Activated CD8-positive, alpha-beta memory T cell treated with anti-CD3 and anti-CD28 coated beads, Interleukin-2, amount 50 U/mL, for 48 hours (primary cell): ENCODE measurements at places on chromosomes 4 and X.

- no peak for DNase-seq
Observed at GRCh38 chrX:19728915-19729314, 158.5 kb downstream of the SH3KBP1 start.

- DNase-seq, result no peak
Observed at GRCh38 chrX:132565273-132565672, 76.4 kb upstream of the MBNL3 start.

DNA sequence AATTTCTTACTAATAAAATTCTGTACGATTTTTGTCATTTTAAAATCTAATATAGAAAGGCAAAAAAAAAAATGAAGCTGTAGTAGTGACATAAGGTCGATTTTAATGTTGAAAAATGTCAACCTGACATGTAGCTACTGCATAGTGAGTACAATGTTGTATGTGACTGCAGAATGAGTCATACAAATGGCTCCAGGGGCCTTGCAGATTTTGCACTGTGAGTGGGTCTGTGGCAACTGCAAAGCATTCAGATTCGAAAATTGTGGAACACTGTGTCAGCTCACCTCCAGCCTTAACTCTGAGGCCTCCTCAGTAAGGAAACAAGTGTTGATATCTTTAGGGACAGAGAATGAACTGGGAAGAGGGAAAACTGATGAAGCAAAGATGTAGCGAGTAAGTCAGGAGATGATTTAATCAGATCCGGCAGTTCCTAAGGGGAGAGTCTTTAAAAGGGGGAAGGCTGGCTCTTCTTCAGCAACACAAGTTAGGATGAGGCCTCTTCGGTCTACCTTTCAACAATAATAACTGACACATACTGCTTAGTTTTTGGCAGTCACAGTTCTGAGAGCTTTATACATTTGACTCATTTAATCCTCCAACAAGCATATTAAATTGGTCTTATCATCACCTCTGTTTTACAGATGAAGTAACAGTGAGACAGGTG, 24.9 kb downstream of the TKTL2 start:
- no peak for DNase-seq

- no peak for DNase-seq
Observed at GRCh38 chr4:16607241-16608066, 291.0 kb downstream of the LDB2 start.

GRCh38 chr4:95318483-95318882, 230.3 kb downstream of the UNC5C start:
- DNase-seq, result no peak

DNA sequence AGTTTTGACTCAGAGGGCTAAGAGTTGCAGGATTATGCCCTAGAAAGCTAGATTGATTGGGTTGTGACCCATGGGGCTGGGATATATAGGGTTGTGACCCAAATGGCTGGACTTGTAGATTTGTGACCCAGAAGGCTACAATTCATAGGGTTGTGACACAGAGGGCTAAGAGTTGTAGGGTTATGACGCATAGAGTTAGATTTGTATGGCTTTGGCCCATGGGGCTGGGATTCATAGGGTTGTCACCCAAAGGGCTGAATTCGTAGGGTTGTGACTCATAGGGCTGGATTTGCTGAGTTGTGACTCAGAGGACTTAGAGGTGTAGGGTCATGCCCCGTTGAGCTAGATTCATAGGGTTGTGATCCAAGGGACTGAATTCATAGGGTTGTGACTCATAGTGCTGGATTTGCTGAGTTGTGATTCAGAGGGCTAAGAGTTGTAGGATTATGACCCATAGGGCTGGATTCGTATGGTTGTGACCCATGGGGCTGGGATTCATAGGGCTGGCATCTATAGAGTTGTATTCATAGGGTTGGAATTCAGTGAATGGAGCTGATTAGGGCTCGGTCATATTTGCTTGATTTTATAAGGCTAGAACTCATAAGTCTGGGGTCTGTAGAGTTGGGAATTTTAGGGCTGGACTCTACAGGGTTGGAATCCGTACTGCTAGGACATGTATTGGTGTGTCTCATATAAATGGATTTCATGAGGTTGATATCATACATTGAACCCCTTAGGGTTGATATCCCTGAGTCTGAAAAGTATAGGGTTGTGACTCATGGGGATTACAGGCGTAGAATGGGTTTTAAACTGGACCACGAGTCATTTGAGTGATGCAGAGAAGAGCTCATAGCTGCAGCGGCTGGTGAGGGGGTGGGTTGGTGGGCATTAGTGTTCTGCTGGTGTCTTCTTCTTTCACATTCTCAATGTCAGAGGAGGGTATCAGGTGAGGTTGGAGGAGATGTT, 125.7 kb downstream of the CRLF2 start:
- no peak for DNase-seq

DNA sequence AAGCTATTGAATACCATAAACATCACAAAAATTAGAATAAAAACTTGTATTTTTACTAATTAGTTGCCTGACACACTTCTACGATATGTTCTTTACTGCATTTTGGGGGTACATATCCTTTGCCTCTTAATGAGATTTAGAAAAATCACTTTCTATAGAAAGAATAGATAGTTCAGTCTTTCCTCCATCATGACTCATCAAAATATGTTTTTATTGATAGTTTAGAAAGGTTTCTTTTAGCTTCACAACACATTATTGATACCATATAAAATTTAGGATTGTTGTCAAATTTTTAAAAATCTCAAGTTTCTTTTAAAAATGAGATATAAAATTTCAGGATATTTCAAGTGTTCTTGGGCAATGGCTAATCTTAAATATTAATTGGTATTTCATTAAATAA, 74.5 kb upstream of the NOCT start:
- DNase-seq, result no peak

GRCh38 chr4:112147697-112148096, 2.4 kb downstream of the FAM241A start:
- DNase-seq, result no peak

GRCh38 chr4:174209341-174209740, 74.1 kb downstream of the FBXO8 start:
- no peak for DNase-seq

- no peak for DNase-seq
Observed at GRCh38 chr4:143184217-143184502, 557 bp upstream of the USP38 start.

DNA sequence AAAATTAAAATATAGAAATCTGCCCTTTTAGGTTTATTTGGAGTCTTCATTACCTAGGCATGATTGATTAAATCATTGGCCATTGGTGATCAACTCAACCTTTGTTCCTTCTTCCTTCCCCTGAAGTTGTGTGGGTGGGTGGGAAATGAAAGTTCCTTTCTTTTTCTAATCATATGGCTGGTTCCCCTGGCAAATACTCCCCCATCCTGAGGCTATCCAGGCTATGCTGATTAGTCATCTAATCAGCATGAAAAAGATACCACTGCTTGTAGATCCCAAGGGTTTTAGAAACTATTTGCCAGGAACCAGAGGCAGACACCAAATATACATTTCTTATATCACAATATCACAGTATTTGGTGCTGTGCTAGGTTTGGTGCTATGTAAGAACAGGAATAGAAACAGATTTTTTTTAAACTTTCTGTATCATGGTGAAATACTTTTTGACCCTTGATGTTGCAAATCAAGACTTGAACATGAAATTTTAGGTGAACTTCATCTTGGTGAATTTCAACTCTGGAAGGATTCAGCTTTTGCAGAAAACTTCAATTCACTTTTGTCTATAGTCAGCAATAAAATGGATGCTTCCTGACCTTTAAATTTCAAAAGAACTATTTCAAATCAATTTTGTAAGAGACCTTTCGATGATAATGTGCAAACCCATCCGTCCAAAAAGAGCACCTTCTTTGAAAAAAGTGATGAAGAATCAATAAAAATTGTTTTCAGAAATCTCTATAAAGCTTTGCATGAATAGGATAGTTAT, 71.1 kb downstream of the CCSER1 start:
- no peak for DNase-seq
